ENCODE measurements at places on chromosomes 11 and 22.

DNA sequence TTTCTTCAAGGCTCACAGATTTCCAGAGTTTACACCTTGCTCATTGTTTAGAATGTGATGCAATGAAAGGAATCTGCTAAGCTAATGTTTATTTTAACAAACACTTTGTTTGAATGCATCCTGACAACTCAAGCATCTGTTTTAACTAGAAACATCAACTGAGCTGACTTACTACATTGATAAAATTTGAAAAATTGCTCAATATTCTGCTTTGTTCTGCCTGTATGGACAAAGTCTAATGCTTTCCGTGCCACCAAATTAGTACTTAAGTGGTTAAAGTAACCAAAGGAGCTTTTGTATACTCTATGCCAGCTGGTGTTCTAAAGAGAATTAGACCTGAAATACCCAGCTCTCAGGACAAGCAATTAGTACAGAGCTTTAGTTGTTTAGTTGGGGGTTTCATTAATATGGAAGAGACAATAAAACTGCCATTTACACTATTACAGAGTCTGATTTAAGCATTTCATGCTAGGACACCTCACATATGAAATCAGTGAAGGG lies 105.2 kb downstream of the MAML2 start:
- no peak for DNase-seq

DNA sequence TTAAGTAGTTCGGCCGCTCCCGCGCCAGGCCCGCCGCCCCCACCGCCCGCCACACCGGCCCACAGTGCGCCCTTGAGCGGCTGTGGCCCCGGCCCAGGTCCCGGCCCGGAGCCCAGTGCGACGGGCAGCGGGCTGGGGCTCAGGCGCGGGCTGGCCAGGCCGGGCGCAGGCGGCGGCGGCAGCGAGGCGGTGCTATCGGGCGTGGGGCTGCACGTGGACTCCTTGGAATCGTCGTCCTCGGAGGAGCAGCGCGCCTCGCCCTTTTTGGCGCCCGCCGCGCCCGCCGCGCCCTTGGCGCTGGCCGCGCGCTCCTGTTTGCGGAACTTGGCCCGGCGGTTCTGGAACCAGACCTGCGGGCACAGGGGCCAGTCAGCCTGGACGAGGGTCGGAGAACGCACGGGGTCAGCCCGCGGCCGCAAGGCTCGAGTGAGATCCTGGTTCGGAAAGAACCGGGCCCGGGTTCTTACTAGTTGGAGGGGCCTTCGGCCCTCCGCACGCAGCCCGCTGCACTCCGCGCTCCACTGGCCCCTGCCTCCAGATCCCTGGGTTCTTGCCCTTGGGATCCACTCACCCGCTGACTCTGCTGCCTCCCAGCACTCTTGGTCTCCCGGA lies 4.0 kb downstream of the PHOX2A start:
- DNase-seq = no peak

DNA sequence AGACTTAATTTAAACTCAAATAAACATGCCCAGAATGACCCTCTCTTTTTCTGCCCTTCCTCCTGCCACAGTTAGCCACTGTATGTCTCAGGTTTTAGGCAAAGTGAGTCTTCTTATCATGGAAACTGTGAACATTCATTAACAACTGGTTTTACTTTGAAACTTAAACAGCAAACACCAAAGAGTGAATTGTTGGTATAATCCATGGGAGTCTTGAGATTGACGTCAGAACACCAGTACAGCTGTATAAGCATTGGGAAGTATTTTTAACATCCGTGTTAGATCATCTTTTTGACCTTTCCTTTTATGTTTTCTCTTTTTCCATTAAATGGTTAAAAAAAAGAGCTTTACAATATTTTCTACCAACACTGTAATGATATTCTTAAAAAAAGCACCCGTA lies 38.9 kb downstream of the ARHGEF12 start:
- DNase-seq = no peak

GRCh38 chr22:38077595-38077994 lies 6.4 kb downstream of the SLC16A8 start:
- no peak for DNase-seq

- no peak for DNase-seq
These were observed 189.7 kb upstream of the BLID start for GRCh38 chr11:122305426-122306320.

GRCh38 chr11:115682888-115683287 lies 178.7 kb upstream of the CADM1 start:
- no peak for DNase-seq

GRCh38 chr11:68974421-68975194 lies 6.2 kb downstream of the MRGPRD start:
- DNase-seq = peak; percentile 25
